ENCODE measurements at places on chromosomes 4 and X.

GRCh38 chr4:70892086-70892769 lies 9.9 kb upstream of the MOB1B start:
- no peak for DNase-seq

GRCh38 chr4:105207386-105207785 lies 60.7 kb downstream of the TET2 start:
- no peak for DNase-seq

DNA sequence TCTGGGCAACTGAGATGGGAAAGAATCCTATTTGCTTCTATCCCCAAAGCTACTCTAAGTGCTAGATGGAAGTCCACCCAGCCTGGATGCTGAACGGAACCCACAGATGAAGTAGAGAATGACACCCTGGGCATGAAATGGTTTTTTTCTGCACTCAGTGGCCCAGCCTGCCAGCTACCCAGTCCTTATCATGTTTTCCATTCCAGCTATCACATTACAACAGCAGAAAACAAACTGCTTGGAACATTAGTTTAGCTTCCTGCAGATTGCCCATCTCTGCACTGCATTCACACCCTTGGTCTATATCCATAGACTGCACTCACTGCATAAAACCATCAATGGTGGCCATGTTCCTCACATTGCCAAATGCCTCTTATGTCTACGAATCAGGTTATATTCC lies 79.1 kb downstream of the NYX start:
- no peak for DNase-seq

GRCh38 chr4:153081006-153081580 lies 123.2 kb upstream of the TRIM2 start:
- no peak for DNase-seq

GRCh38 chrX:111445485-111445884 lies 33.5 kb upstream of the DCX start:
- peak; percentile 35 for DNase-seq

- peak; percentile 2 for DNase-seq
Observed at GRCh38 chrX:14051416-14051815, 21.7 kb upstream of the GEMIN8 start.

DNA sequence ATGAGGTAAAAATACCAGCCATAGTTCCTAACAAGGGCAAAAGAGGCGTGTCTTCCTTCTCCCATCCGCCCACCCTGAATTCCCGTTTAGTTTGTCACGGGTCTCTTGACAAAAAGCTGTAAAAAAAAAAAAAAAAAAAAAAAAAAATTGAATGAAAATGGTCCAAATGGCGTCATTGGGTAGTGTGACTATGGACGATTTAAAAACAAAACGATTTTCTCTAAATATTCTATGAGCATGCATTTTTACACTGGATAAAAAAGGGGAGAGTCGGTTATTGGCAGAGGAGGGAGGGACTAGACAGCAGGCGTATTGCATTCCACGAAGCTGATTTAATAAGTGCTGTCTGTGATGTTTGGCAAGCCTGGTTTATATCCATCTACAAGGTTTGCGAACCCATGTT lies at the start of gene FAM133A:
TSS of gene FAM133A (plus strand) at position 338 of the 403 bp plus-strand sequence. CDS start 35,214 bp downstream, outside the sequence.
- peak; percentile 46 for DNase-seq

- DNase-seq, result no peak
Observed at GRCh38 chrX:150478496-150479492, 89.6 kb upstream of the MTM1 start.

DNA sequence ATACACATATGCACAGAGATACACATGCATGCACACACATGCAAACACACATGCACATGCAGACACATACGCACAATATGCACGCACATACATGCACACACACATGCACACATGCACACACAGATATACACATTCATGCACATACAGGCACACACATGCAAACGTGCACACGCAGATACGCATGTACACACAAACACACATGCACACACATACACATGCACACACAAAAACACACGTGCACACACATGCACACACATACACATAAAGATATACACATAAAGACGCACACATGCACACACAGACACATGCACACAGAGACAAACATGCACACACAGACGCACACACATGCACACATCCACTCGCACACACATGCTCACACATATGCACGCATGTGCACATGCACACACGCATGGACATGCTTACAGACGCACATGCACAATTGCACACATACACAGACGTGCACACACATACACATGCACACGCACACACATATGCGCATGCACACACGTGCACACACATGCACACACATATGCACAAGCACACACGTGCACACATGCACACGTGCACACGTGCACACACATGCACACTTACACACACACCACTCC lies 145.2 kb downstream of the ADRA2C start:
- no peak for DNase-seq

DNA sequence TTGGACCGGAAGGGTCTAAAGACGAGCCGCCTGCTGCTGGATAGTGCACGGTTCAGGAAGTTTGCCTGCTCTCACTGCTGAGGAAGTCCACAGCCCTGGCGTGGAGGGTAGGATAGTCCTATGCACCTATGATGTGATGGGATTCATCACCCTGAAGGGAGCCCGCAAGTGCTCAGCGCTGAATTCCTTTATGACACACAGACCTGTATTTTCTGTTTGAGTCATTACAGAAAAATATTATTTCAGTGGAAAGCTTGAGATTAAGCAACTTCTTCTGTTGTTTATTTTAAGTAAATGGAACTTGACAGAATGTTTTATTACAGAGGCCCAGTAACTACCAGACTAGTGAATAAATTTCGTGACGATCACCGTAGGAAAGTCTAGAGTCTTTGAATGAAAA lies 123.2 kb downstream of the TRIML1 start:
- DNase-seq, result no peak

DNA sequence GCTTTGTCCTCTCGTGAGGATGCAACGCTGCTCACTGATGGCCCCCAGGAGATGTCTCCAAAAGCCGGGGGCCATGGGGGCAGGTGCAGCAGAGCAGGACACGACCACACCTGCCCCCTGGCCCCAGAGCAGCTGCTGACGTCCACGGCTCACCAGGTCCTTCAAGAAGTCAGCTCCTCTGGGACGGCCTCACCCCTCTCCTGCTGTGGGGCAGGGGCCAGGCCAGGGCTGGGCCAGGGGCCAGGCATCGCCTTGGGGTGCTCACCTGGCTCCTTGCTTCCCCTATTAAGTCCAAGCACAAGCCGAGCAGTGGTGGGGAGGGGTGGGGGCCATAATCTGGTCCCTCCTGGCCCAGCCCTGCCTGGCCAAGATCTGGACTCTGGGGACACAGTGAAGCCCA lies 28.6 kb upstream of the MXD4 start:
- DNase-seq, result no peak

DNA sequence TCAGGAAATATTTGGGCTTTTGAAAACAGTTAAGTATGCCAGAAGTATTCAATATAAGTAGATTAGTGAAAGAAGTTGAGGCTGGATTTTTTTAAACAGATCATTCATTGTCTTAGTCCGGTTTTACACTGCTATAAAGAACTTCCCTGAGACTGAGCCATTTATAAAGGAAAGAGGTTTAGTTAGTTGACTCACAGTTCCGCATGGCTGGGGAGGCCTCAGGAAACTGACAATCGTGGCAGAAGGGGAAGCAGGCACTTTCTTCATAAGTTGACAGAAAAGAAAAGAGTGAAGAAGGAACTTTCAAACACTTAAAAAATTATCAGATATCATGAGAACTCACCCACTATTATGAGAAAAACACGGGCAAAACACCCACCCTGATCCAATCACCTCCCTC lies 31.1 kb upstream of the CYLC1 start:
- DNase-seq, result no peak

DNA sequence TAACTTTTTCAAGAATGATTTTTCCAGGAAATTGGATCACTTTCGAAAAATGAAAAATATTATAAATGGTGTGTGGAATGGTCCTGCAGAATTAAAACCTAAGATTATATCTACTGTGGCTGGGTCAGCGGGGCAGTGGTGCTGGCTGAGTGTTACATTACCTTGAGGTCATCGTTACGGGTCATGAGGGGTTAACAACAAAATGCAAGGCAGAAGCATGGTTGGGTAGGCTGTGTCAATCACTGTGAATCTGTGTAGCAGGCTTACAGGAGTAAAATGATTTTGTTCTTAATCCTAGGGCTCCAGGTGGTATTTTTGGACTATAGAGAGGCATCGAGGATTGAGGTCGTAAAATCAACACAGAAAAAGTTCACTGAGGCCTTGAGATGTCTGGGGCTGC lies 105.2 kb upstream of the AMOT start:
- DNase-seq, result no peak

- DNase-seq, result no peak
Observed at GRCh38 chrX:107729558-107730297, 45.9 kb downstream of the TSC22D3 start.

DNA sequence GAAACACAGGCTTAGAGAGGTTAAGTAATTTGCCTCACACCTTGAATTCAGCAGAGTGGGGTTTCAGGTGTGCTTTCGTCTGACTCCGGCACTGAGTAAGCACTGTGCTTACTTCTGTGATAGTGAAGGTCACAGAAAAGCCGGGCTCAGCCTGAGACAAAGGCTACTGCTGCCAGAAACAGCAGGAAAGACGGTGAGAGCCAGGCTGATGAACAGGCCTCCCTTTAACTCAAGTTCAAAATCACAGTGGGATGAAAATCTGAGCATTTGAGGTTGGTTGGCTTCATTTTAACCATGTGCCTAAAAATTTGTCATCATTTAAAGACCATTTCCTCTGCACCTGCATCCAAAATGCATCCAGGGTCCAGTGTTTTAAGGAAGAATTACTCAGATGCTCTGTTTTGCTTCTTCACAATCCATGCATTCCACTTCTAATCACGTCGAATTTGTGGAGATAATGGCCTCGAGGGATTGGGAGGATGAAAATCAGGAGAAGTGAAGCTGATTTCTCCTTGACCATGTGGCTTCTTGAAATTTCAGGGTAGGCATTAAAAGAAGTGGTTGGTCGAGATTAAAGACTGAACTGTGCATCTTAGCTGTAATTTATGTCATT lies 121.2 kb upstream of the LNX1 start:
- no peak for DNase-seq

- no peak for DNase-seq
Observed at GRCh38 chr4:2911868-2912267, 51.3 kb downstream of the NOP14 start.

DNA sequence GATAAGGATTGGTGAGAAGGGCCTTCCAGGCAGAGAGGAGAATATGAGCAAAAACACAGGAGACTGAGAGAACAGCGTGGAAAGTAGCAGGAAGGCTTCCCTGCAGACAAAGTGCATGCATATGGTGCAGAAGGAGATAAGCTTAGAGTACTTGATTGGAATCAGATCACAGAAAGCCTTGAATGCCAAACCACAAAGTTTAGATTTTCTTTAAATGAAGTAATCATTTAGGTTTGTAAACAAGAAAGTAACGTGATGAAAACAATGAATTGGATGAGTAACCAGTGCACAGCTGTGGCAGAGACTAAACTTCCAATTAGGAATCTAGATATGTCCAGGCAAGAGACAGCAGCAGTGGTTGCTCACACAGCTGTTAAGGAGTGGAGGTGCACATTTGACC lies 83.8 kb upstream of the C1QTNF7 start:
- peak; percentile 84 for DNase-seq

DNA sequence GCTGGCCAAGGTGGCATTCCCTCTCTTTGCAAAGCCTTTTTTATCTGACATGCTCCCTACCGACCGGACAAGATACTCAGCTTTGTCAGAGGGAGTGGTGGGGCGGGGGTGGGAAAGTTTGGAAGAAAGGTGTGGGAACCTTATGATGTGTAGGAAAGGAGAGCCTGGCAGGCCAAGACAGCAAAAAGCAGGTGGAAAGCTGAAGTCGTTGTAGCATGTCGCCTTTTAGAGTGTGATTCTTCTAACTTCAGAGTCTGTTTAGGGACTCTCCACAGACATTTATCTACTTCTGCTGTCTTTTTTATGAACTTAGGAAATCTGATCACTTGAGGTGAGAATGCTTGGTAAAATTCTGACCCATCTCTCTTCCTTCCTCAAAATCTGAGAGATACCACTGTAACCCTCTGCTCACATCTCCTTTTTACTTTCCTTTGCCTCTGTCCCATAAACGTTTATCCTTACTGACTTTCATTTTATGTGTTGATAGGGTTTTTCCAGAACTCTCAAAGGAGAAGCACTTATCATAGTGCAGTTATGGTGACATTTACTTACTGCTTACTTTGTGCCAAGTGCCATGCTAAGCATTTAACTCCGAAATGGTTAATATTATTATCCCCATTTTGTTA lies 8.2 kb upstream of the RUFY3 start:
- no peak for DNase-seq

- no peak for DNase-seq
Observed at GRCh38 chr4:8838296-8838960, 33.2 kb downstream of the HMX1 start.

- no peak for DNase-seq
Observed at GRCh38 chr4:174926958-174927357, 8.8 kb downstream of the ADAM29 start.

- DNase-seq, result no peak
Observed at GRCh38 chrX:55593756-55594257, 29.4 kb upstream of the FOXR2 start.

DNA sequence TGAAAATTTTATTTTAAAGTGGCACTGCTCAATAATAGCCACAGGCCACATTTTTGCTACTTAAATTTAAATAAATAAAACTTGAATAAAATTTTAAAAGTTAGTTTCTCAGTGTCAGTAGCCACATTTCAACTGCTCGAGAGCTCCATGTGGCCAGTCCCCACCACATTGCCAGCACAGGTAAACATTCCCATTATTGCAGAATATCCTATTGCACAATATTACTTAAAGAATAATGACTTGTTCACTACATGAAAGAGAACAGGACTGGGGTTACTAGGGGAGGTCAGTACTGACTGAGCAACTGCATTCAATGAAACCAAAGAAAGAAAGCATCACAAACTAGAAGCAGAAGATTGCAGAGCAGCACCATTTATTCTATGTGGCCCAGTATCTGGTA lies 2201.6 kb upstream of the TENM3 start:
- no peak for DNase-seq

GRCh38 chr4:2388429-2389182 lies 29.8 kb downstream of the ZFYVE28 start:
- DNase-seq, result peak; percentile 29

GRCh38 chr4:139208404-139208945 lies 31.5 kb upstream of the ELF2 start:
- DNase-seq, result peak; percentile 98

- DNase-seq, result no peak
Observed at GRCh38 chr4:77989968-77990367, 67.2 kb upstream of the FRAS1 start.

DNA sequence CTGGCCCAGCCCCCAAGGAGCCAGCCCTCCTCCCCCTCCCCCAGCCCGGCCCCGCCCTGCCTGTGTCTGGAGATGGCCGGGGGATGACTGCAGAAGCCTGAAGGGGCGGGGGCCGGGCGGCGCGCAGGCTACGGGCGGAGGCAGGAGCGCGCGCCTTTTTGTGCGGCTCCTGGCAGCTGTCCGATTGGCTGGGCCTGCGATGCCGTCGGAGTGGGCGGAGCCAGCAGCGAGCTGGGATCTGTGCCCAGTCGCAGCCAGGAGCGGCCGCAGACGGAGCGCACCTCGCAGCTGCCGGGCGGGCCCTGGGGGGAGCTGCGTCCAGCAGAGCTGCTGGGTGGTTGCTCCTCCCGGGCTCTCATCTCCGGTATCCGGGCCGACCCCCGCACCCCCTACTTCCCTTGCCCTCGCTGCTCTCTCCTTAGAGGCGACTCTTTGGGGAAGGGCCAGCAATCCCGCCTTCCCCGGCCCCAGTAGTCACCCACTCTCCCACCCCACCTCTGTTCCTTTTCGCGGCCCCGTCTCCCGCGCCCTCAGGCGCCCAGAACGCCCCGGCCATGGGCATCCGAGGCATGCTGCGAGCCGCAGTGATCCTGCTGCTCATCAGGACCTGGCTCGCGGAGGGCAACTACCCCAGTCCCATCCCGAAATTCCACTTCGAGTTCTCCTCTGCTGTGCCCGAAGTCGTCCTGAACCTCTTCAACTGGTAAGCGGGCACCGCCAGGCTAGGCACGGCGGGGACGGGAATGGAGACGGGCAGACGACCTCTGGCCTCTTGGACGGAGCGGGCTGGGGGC lies at the start of gene GABRQ:
TSS of gene GABRQ (plus strand) at position 247 of the 794 bp plus-strand sequence. CDS start at position 555, 308 bp downstream.
- DNase-seq, result peak; percentile 0

Measured in AG10803 (cell line).